ENCODE measurements at places on chromosomes 16 and 17.

DNA sequence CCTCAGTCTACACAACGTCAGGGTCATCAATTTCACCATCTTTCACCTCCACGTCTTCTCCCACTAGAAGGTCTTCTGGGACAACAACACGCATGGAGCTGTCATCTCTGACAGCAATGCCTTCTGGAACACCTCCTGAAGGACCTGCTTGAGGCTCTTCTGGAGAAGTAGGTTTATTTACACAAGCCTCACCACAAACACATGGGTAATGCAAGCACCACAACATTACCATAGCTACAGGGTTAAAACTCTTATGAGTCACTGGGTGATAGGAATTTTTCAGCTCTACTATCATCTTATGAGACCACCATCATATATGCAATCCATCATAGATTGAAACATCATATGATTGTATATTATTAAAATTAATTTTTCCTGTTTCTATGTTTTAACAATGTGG is 215.4 kb downstream of the CHD9NB start:
- no peak for DNase-seq

DNA sequence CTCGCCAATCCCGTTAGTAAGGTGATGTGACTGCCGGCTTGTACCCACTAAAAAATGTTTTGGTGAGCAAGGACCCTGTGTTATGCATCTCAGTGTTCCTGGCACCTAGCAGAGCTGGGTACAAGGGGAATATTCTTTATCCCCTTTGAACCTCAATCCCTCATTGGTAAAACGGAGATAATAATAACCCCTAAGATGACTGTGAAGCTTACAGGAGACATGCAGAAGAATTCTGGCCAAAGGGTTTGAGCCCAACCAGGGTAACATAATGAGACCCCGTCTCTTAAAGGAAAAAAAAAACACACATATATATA is 896 bp downstream of the GGA2 start:
- no peak for DNase-seq

DNA sequence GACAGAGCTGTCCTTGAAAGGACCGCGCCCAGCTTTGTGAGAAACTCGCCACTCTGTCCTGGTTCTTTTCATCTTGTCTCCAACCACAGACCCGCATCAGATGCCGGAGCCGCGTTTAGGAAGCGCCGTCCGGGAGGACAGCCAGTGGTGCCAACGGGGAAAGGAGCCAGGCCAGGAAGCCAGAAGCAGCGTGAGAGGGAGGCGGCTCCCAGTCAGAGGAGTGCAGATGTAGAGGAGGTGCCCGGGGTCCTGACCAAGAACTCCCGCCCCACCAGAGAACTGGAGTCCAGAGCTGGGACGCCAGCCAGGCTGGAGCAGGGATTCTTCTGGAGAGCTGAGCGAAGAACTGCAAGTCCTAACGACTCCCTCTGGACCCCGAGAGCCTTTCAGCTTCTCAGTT is 49.3 kb upstream of the TNRC6C start:
- no peak for DNase-seq

DNA sequence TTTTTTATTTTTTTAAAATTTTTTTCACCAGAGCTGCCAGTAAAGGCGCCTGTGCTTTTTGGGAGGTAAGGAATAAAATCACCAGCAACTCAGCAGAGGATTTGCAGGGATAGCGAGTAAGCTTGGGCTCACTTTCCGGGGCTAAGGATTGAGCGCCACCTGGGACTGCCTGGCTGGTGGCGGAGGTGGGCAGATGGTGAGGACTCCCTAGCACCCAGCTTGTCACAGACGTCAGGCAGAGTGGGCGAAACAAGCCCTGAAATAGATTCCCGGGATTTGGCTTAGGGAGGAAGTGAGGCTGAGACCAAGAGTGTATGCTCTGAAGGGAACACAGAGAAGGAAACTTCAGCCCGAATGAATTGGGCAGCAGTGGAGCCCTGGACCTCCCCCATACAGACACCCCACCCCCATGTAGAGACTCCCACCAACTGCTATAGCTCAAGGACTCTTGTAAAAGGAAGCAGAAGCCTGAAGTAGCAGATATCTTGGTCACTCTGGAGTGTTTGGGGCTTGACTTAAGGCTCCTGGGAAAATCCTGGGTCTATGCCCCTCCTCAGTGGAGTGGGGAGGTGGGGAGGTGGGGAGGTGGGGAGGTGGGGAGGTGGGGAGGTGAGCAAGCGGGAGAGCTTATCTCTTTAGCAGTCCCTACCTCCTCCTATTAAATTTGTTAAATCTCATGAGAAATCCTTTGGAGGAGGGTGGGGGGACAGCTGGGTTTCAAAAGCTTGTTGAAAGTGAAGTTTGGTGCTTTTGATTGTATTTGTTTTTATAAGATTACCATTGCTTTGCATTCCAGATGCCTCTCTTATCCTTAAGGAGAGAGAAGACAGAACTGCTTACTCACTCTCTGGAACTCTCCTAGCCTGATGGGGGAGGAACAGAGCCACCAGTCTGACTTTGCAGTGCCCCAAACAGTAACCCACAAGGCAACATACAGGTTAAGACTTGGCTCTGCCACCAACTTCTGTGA is 8.2 kb downstream of the ARL4D start:
- no peak for DNase-seq

DNA sequence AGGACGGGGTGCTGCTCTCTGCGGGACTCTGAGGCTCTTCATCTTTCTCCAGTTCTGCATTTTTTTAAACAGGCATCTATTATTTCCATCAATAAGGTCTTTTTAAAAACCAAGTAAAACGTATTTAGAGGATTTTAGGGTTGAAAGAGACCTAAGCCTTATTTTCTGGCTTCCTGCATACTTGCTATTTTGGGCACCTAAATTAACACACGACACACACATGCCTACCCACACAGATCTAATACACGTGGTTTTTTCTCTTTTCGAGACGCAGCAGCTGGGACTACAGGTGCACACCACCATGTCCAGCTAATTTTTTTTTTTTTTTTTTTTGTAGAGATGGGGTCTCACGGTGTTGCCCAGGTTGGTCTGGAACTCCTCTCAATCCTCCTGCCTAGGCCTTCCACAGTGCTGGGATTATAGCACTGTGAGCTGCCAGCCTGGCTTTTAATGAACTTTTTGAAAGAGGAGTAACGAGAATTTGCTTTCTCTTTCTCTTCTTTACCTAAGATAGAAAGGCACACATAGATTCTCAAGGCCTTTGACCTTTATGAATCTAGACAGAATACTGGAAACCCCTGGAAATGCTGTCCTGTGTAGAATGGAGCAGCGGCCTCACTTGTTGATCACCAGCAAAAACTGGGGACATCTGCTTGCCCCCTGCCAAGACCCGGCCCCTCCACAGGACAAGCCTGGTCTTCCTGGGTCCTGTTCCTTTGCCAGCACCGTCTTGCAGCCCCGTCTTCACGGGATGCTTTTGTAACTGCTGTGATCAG is 13.8 kb downstream of the DNAAF8 start:
- DNase-seq: no peak
